ENCODE measurements at places on chromosomes 6 and 20.

GRCh38 chr20:35592339-35592974, 23.2 kb upstream of the SPAG4 start:
- no peak for DNase-seq

GRCh38 chr6:39184906-39185580, 44.2 kb downstream of the KCNK5 start:
- no peak for DNase-seq

DNA sequence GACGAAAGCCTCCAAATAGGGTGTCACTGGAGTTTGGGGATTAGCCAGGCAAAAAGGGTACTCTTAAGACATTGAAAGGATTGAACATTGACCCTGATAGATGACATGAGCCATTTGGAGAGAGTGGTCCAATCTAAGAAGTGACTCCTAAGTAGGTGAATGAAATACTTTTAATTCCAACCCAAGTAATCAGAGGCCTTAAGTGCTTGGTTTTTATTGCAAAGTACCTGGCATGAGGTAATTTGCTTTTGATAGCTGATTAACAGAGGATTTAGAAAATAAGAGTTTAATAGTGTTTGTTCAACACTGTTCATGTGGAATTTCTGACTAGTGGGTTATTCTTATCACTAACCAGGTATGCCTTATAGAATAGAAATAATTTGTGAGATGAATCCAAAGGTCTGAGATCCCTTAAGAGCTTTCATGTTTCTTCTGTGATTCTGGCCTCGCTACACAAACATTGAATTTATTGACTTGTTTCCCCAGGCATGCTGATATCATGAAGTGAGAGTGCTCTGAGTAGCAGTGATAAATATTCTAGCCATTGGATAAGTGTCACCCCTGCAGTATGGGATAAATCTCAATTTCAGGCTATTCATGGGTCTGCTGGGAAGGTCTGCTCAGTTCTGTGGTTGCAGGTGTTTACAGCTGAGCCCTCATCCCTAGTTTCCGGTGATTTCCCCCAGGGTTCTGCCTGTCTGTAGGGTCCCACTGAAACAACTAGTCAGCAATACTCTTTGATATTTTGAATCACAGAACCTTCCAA, 6.5 kb downstream of the NCOA7 start:
- no peak for DNase-seq

DNA sequence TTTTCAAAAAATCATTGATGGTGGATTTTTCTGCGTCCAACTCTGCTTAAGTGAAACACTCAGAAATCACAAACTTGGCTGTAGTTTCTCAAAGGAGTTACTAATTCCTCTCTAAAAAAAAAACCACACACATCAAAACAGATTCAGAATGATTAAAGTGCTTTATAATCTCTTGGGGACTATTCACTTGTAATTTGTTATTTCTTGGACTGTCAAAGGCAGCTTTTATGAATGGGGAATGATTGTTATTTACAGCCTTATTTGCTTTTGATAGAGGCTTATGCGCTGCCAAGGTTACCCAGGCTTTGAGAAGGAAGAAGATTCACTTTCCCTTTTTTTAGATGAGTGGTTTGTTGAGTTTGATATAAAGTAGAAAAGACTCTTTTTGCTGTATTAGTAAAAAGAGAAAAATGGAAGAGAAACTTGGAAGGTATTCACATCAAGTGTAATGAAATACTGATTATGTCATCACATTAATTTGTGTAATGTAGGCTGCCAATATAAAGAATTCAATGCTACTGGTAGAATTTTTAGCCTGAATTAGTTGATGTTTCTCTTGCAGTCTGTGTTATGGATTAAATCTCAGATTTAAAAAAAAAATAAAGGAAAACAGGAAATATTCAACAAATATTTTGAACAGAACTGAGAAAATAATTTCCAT, 381.0 kb upstream of the SASH1 start:
- DNase-seq, result no peak

- peak; percentile 53 for DNase-seq
Observed at GRCh38 chr6:78533426-78533825, 333.9 kb upstream of the IRAK1BP1 start.

DNA sequence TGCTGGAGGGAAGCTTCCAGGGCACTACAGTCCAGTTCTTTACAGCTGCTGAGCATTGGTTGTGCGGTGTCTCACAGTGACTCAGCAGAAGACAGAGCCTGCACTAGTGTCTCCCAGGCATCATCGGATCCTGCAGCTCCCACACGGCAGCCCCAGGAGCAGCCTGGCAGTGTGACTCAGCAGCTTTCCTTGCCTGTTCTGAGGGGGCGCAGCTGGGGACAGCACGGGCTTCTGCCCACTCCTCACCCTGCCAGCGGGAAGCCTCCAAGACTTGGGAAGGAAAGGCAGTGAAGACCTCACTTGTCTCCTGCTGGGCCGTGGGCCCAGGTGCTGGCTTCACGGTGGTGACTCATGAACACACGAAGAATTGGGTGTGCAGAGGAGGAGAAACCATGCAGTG, 165.4 kb downstream of the SYNDIG1 start:
- peak; percentile 78 for DNase-seq

DNA sequence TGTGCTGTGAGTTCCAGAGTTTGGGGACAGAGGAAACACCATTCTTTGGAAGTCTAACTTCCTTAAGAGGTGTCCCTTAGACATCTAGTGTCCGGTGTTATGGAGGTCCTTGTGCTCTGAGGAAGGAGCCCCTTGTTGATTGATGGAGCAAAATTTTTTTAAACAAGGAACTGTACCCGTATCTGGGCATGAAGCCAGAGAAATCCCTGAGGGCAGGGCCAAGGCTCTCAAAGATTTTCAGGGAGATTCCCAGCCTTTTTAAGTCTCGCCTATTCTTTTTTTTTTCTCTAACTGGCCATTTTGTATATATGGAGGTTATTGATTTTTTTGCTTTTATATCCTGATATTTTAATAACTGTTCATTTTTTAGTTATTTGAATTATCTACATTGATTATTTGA, 45.9 kb downstream of the TRIM38 start:
- DNase-seq, result no peak

- DNase-seq, result peak; percentile 41
Observed at GRCh38 chr20:1567392-1568162, 10.1 kb upstream of the SIRPD start.

- DNase-seq, result no peak
Observed at GRCh38 chr6:15327271-15327670, 81.4 kb downstream of the JARID2 start.

DNA sequence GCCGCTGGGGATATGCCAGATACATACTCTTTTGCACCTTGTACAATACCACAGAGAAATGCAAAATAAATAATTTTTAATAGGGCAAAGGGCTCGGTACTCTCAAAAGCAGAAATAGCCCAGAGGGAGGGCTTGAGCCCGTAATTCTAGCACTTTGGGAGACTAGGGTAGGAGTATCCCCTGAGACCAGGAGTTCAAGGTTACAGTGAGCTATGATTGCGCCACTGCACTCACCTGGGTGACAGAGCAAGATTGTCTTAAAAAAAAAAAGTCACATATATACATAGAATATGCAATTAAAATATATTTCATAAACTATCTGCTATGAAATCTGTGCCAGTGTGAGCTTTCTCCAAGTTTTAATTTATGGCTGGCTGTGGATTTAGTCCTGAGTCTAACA, 818 bp upstream of the TRMT11 start:
- DNase-seq, result no peak

DNA sequence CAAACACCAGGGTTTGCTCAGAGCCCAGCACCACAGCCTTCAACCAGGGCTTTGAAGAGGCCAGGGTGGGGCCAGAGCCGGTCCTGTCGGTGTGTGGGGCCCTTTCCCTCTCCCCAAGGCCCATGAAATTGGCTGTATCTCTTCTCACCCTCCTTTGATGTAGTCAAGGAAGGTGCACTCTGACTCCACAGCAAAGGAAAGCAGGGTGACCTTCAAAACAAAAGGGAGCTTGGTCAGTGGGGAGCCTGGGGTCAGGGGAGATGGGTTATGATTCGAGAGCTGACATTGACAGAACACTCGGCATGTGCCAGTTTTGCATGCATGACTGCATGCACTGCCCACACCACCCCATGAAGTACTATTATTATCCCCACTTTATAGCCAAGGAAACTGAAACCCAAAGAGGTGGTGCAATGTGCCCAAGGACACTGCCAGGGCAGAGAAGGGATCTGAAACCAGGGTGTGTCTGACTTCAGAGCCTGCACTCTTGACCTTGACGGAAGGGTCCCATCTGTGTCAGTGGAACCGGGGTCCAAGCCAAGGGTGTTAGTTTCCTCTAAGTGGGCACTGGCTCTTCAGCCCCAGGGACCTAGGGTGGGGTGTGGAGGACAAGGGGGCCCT, 55.4 kb downstream of the RAB44 start:
- no peak for DNase-seq

DNA sequence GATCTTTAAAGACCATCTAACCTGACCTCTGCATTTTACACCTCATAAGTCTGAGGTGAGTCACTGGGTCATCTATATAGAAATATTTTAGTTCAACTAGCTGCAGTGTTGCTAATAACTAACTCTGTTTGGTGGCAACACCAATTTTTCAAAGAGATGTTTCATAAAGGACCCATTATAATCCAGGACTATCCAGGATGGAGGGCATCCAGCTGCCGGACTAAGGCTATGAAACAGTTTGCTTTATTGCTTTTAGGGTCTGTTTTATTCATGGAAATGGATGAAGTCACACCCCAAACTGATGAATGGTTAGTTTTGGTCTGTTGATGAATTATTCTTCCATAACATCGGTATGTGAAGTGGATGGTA, 204.2 kb upstream of the GMDS start:
- DNase-seq, result no peak

GRCh38 chr6:161354276-161354840, 80.5 kb upstream of the AGPAT4 start:
- DNase-seq, result no peak

- DNase-seq, result no peak
Observed at GRCh38 chr6:108672641-108673040, 111.9 kb downstream of the FOXO3 start.

GRCh38 chr6:117381749-117382148, 44.0 kb downstream of the ROS1 start:
- no peak for DNase-seq

- no peak for DNase-seq
Observed at GRCh38 chr6:8845690-8846089, 410.3 kb upstream of the SLC35B3 start.

- peak; percentile 22 for DNase-seq
Observed at GRCh38 chr6:168905451-168906090, 348.1 kb downstream of the THBS2 start.

- DNase-seq, result no peak
Observed at GRCh38 chr6:159249752-159250151, 80.6 kb downstream of the FNDC1 start.

DNA sequence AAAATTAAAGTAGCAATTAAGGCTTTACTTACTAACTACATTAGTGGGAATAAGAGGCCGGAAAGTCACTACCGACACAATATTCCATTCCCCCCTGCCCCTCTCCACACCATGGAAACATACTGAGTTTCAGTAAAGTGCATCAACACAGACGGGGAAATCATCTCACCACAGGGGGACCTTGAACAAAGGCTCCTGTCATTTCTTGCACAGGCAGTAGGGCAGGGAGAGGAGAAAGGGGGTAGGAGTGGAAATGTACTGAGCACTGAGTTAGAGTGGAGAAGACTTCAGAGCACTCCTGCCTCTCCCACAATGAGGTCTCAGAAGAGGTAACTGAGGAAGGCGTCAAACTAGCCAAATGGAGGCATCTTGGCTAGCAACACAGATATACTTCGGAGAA, 1426.9 kb upstream of the EYS start:
- no peak for DNase-seq

DNA sequence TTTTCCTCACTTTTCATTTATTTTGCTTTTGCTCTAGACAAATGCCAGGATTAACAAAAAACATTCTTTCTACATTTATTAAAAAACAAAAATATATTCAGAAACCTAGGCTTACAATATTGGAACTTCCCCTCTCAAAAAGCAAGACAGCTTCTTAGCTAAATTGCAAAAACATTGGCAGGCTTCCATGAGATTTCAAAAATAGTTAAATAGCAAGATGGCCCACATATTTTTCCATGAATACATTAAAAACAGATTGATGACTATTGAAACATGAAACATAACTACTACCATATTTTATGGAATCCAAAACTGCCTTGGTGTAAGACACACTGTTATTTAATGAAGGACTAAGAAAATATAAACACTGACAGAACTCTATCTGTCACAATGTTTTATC, 92.0 kb downstream of the LY86 start:
- DNase-seq, result no peak

GRCh38 chr6:130364224-130364780, 1.5 kb upstream of the TMEM200A start:
- DNase-seq, result no peak

GRCh38 chr20:38599410-38599882, 2.2 kb upstream of the ARHGAP40 start:
- DNase-seq, result no peak

DNA sequence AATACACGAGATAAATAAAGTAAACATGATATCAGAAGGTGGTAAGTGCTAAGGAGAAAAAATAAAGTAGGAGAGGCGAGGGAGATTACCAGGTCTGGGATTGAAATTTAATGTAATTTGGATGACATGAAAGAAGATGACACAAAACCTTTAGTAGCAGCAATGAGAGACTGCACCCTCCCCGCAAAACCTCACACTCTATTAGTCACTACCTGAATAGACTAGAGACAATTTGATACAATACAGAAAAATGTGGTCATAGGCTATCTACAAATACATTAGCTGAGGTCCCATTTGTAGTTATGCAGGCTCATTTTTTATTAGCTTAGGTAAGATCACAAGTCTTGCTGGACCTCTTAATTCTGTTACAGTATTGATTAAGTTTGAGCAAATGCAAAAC, 125.5 kb downstream of the LRFN2 start:
- DNase-seq, result no peak

DNA sequence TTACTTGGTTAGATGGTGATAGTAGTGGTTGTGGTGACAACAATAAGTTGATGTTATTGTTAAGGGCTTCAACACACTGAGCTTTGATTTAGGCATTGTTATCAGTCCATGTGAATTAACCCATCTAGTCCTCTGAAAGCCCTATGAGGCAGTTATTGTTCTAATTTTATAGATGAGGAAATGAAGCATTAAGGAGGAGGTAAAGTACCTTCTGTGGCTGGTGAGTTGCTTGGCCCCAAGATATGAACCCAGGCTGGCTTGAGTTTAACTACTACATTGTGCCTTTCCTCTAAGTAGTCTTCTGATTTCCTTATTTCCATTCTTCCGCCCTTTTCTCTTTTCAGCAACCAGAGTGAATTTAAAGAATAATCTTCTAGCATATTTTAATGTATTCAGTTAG, 81.7 kb downstream of the QKI start:
- no peak for DNase-seq

GRCh38 chr20:7085467-7085866, 318.0 kb downstream of the BMP2 start:
- peak; percentile 79 for DNase-seq

- no peak for DNase-seq
Observed at GRCh38 chr20:63756648-63756991, 17.0 kb downstream of the SLC2A4RG start.

DNA sequence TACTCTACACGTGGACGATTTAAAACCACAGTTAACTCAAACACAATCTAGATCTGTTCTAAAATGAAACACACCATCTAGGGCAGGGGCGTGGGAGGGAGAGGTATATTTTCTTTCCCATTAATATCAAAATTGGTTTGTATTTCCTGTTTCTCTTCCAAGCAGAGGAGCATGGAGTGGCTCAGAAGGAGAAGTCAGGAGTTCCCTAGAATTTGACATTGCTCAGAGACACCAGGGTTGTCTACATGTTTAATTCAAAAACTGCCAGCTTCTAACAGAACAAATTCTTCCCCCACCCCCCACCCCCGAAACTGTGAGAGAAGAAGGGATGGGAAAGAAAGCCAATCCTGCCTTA, 2.3 kb downstream of the PREX1 start:
- no peak for DNase-seq
